ENCODE measurements at places on chromosomes 7 and 10.

GRCh38 chr10:69895759-69896158 lies 94.1 kb downstream of the COL13A1 start:
- H3K27ac ChIP-seq = no peak overlapping the region
- H3K36me3 ChIP-seq = no peaks in the 10 kb centered on the region
- no peak for DNase-seq
- H3K4me3 ChIP-seq = no peak overlapping the region

DNA sequence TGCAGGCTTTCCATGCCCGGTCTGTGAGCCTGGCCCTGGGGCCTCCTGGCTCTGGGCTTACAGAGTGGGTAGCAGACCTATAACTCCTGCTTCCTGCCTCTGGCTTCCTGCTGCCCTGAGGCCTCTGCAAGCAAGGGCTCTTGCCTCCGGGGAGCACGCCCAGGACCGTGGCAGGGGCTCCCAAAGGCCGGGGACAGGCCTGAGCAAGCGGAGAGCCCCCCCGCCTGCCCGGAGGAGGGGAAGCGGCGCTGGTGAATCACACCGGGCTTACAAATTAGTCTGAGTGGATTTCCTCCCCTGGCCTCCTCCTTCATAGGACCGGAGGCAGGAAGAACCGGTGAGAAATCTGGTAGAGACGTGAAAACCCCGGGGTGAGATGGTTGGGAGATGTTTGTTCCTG lies 1.5 kb upstream of the MYL10 start:
- H3K27me3 ChIP-seq = no peaks in the 10 kb centered on the region
- no peak for DNase-seq
- H3K36me3 ChIP-seq = no peaks in the 10 kb centered on the region
- no peak overlapping the region for H3K4me3 ChIP-seq

GRCh38 chr7:103685646-103686045 lies 239.6 kb upstream of the SLC26A5 start:
- H3K4me3 ChIP-seq = no peak overlapping the region
- H3K27me3 ChIP-seq = no peaks in the 10 kb centered on the region
- H3K36me3 ChIP-seq = no peaks in the 10 kb centered on the region
- H3K4me1 ChIP-seq = no peaks in the 10 kb centered on the region
- no peak for DNase-seq
- H3K27ac ChIP-seq = no peak overlapping the region

DNA sequence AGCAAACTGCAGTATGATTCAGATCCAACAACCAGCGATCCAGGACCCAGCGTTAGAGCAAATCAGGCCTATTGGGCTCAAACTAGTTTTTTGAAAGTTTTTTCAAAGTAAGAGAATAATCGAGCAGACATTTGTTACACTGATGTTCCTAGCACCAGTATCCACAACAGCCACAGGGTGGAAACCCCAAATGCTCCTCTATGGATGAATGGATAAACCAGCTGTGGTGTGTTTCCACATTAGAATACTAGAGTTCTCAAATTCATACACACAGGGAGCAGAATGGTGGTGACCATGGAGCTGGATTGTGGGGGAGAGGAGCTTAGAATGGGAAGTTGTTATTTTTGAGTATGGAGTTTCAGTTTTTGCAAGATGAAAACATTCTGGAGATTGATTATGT lies 60.7 kb downstream of the PDIA4 start:
- H3K27ac ChIP-seq = no peak overlapping the region
- H3K4me1 ChIP-seq = peaks cover 30% of the 10 kb centered on the region
- no peaks in the 10 kb centered on the region for H3K27me3 ChIP-seq
- H3K36me3 ChIP-seq = no peaks in the 10 kb centered on the region
- no peak overlapping the region for H3K4me3 ChIP-seq

DNA sequence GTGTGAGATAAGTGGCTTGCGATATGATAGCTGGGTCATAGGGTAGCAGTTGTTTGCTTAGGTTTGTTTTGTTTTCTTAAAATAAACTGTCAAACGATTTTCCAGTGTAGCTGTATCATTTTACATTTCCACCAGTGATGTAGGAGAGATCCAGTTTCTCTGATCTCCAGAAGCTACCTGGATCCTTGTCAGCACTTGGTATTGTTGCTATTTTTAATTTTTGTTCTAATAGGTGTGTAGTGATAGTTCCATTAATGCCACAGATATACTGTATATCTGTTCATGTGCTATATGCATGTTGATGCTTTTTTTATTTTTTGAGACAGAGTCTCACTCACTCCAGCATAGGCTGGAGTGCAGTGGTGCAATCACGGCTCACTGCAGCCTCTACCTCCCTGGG lies 44.4 kb downstream of the GOLGA7B start:
- H3K4me3 ChIP-seq = no peak overlapping the region
- H3K36me3 ChIP-seq = no peaks in the 10 kb centered on the region
- no peaks in the 10 kb centered on the region for H3K27me3 ChIP-seq

- DNase-seq = no peak
- H3K4me1 ChIP-seq = no peaks in the 10 kb centered on the region
- H3K27ac ChIP-seq = no peak overlapping the region
- H3K36me3 ChIP-seq = no peaks in the 10 kb centered on the region
- H3K27me3 ChIP-seq = no peaks in the 10 kb centered on the region
Measured at GRCh38 chr7:70457482-70457881, 674.5 kb upstream of the GALNT17 start.

DNA sequence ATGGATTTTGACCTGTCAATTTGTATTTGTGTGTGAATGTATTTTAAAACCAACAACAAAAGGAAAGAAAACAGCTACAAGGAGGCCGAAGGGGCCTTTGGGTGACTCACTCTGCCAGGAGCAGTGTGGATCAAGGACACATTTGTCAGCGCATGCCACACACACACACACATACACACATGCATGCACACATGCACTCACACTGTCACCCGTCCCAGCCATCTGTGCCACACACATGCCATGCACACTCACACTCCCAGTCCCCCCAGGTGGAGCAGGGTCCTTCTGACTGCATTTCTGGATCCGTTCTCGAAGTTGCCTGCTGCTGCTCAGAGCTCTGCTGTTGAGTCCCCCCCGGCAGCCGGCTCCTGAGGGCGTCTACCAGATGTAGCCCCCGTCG lies 26.0 kb downstream of the SPOCK2 start:
- no peak for DNase-seq
- no peak overlapping the region for H3K4me3 ChIP-seq
- no peaks in the 10 kb centered on the region for H3K36me3 ChIP-seq
- no peak overlapping the region for H3K27ac ChIP-seq

DNA sequence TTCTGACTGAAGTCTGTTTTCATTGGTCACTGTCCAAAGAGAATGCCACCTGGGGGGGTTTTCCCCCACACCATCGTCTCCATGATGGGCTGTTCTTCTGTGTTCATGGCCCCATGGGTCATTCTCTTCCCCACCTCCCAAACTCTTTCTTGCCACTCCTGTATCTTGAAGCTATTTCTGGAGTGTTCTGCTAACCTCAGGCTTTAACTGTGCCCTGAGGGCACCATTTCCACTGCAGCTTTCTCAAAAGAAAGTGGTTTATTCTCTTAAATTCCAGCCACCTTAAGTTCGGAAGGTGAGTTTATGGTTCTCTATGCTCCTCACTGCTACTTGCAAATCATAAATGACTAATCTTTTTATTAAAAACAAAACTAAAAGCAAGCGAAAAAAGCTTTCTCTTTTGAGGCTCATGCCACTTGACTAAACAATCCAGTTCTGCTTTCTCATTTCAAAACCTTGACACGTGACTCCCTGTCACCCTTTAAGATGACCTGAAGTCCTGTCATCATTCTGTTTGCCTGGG lies 7.4 kb upstream of the APBB1IP start:
- H3K27ac ChIP-seq = peak overlapping the region; percentile 77
- H3K27me3 ChIP-seq = no peaks in the 10 kb centered on the region
- no peaks in the 10 kb centered on the region for H3K36me3 ChIP-seq
- DNase-seq = peak; percentile 98
- H3K4me1 ChIP-seq = peaks cover 53% of the 10 kb centered on the region

DNA sequence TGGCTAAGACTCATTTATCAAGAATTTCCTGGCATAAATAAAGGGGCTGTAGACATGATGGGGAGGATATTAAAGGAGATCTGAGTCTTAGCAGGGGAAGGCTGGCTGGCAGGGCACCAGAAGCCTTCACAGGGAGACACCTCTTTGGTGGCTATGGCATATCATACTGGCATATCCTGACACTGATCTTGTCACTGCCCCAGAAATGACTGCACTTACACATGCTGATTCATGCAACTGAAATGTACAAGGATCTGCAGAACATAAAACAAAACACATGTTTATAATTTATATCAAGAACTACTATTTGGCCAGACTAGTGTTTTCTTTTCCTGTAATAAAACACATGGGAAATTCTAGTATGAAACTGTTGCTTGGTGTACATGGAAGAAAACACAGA lies 5.5 kb upstream of the LIPN start:
- no peak for DNase-seq
- no peaks in the 10 kb centered on the region for H3K36me3 ChIP-seq
- no peak overlapping the region for H3K4me3 ChIP-seq
- H3K27me3 ChIP-seq = no peaks in the 10 kb centered on the region
- H3K4me1 ChIP-seq = peaks cover 5% of the 10 kb centered on the region

DNA sequence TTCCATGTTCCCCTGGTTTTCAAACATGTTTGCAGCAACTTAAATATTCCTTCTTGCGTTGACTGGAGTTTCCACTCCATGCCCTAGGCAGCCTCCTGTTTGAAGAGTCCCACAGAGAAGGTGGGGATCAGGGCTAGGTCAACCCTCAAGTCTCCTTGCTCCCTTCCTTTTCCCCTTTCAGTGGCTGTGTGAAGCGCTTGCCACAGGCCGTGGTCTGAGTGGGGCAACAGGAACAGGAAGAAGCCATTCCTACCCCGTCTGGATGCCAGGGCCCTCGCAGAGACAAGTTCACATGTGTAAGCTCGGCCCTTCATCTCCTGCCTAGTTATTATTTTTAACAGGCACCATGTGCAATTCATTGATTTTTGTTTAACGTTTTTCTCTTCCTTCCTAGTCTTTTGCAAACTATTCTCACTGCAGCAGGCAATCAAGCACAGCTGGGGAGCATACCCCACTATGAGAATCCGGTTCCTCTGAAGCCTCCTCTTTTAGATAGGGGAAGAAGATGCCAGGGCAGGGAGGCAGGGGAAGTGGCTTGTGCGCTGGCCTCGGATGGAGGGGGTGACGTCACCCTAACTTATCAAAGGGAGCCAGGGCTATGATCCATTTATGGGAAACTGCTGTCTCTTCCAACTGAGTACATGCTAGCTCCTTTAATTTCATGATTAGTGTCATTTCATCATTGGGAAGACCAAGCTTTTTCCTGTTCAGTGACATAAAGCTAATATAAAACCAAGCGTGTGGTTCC lies 64.2 kb downstream of the PRLHR start:
- no peaks in the 10 kb centered on the region for H3K27me3 ChIP-seq
- peak; percentile 43 for DNase-seq
- no peaks in the 10 kb centered on the region for H3K36me3 ChIP-seq
- H3K27ac ChIP-seq = peak overlapping the region; percentile 52
- H3K4me1 ChIP-seq = peaks cover 22% of the 10 kb centered on the region

DNA sequence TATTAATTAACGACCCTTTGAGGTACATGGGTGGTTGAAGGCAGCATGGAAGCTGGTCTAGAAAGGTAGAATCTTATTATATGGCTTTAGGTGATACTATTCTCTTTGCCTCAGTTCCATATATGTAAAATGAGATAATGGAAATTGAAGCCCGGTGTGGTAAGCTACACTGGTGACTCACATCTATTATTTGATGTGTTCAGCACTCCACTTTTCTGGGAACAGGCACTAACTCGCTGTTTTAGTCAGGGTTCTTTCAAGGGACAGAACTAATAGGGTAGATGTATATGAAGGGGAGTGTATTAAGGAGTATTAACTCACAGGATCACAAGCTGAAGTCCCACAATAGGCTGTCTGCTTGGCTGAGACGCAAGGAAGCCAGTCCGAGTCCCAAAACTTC lies 4.4 kb upstream of the TRUB1 start:
- no peaks in the 10 kb centered on the region for H3K27me3 ChIP-seq
- DNase-seq = no peak
- H3K36me3 ChIP-seq = no peaks in the 10 kb centered on the region

DNA sequence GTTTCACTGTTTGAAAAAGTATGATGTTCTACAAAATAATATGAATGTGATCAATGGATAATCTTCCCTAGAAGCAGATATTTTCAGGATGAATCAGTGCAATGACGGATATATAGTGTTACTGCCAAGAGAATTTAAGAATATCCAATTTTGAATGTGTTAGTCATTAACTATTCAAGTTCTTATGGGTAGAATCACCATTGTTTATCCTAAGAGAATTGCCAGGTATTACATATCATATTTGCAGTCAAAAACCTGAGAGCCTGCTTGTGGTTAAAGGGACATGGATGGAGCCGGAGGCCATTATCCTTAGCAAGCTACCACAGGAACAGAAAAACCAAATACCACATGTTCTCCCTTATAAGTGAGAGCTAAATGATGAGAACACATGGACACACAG lies 26.9 kb downstream of the AHR start:
- H3K27me3 ChIP-seq = no peaks in the 10 kb centered on the region
- DNase-seq = no peak
- no peak overlapping the region for H3K27ac ChIP-seq
- H3K36me3 ChIP-seq = peaks cover 89% of the 10 kb centered on the region
- H3K4me1 ChIP-seq = no peaks in the 10 kb centered on the region
- no peak overlapping the region for H3K4me3 ChIP-seq

- DNase-seq = peak; percentile 32
- no peak overlapping the region for H3K27ac ChIP-seq
- H3K27me3 ChIP-seq = no peaks in the 10 kb centered on the region
- H3K36me3 ChIP-seq = no peaks in the 10 kb centered on the region
- peak overlapping the region; percentile 39 for H3K4me3 ChIP-seq
Measured at GRCh38 chr7:17302575-17303142, 4.2 kb downstream of the AHR start.

DNA sequence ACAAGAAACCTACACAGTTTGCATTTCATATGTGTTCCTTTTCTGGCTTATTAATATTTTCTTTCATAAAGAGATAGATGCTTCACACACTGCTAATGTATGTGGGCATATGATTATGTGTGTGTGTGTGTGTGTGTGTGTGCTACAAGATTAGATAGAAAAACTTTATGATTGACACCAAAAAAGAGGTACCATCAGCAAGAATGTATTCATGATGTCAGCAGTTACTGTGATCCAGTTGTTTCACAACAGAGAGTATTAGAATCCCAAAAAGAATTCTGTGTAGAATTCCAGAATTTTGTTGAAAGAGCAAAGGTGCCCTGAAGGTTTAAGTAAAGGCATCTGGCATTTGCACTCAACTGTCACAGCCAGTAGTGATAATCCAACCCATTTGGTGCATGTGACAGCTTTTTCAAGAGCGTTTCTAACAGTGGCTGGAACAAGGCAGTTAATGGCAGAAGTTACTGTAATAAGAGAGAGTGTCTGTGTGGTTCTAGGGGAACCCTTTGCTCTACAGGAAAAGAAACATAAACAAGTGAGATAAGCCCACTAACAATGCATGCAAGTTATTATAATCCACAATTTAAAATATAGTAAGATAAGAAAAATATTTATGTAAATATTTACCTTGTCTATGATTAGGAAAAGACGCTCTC lies 16.6 kb downstream of the RELN start:
- no peaks in the 10 kb centered on the region for H3K27me3 ChIP-seq
- no peak for DNase-seq
- H3K4me3 ChIP-seq = no peak overlapping the region
- no peak overlapping the region for H3K27ac ChIP-seq
- H3K36me3 ChIP-seq = no peaks in the 10 kb centered on the region
- no peaks in the 10 kb centered on the region for H3K4me1 ChIP-seq

- no peak overlapping the region for H3K4me3 ChIP-seq
- H3K36me3 ChIP-seq = no peaks in the 10 kb centered on the region
- H3K27ac ChIP-seq = no peak overlapping the region
- H3K27me3 ChIP-seq = peaks cover 4% of the 10 kb centered on the region
- DNase-seq = no peak
Measured at GRCh38 chr10:33248638-33249037, 85.8 kb downstream of the NRP1 start.
